ENCODE measurements at places on chromosomes 7 and 10.

- H3K4me1 ChIP-seq: no peaks in the 10 kb centered on the region
- no peaks in the 10 kb centered on the region for H3K36me3 ChIP-seq
- H3K27ac ChIP-seq: no peak overlapping the region
- H3K27me3 ChIP-seq: no peaks in the 10 kb centered on the region
- no peak for DNase-seq
- H3K4me3 ChIP-seq: no peak overlapping the region
Observed at GRCh38 chr7:40643664-40644063, 508.9 kb downstream of the SUGCT start.

DNA sequence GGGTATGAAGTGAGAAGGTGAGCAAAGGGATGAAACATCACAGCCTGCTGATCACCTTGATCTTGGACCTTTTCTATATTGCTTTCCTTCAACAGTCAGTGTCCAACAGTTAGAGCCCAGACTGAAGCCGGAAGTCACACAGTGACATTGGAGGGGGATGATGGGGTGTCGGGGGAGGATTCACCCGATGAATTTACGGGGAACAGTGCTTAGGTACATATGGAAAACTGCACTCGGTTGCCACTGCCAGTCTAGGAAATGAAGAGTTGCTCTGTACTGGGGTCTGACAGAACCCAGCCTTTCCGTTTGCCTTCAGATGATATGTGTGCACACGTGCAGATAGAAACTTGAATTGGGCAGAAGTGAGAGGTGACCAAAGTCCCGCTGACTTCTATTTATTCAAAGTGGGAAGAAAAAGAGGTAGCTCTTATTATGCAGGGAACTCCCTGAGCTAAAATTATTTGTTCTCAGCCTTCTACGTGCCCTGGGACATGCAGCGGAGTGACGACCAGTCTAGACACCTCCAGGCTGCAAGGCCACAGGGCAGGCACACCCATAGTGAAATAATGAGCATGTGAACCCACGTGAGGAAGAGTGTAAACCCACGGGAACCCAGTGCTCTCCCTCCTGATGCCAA, 107.2 kb upstream of the INHBA start:
- H3K27ac ChIP-seq: no peak overlapping the region
- no peaks in the 10 kb centered on the region for H3K4me1 ChIP-seq
- no peak overlapping the region for H3K4me3 ChIP-seq
- no peaks in the 10 kb centered on the region for H3K27me3 ChIP-seq
- DNase-seq: no peak

DNA sequence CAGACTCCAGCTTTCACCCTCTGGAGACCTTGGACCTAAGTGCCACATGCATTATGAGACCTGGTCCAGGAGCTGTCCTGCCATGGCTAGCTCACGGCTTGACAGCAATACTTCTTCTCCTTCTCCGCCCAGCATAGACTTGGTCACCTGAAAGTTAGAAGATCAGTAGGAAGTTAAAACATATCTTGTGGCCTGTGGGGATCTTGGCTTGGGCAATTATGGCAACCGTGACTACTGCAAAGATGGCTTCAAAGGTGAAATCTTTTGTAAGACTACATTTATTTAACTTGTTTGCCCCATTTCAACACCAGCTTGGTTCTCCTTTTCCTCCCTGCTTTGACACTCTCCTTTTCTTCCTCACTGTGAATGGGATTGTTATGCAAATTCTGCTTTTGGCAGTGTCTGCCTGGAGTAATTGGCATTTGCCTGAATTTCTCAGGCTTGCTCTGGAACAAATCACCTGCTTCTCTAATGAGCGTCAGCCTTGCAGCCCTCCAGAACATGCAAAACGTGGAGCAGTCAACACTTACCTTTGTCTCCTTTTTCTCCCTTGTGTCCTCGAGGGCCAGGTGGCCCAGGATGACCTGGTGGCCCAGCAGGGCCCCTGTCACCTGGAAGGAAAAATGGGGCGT, 53.4 kb downstream of the COL17A1 start:
- no peak overlapping the region for H3K27ac ChIP-seq
- no peaks in the 10 kb centered on the region for H3K27me3 ChIP-seq
- H3K4me3 ChIP-seq: no peak overlapping the region
- H3K36me3 ChIP-seq: peaks cover 17% of the 10 kb centered on the region
- no peaks in the 10 kb centered on the region for H3K4me1 ChIP-seq
- DNase-seq: no peak

DNA sequence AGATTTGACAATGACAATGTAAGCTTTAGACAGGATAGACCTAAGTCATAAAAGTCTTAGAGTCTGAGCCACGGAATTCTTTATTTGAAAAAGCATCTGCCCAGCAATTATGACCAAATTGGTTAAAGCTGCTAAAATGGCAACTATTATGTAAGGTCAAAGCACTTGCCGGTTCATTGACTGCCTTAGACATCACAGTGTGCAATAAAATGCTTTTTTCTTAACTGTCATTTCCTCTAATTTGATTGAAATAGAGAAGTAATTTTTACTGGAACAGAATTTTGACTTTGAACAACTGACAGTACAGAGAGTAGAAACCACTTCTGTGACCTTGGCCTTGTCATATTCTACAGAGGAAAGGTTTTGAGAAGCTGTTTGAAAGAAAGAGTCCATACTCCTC, 142.9 kb downstream of the THSD7A start:
- no peaks in the 10 kb centered on the region for H3K36me3 ChIP-seq
- no peaks in the 10 kb centered on the region for H3K27me3 ChIP-seq
- no peak overlapping the region for H3K27ac ChIP-seq
- DNase-seq: no peak

GRCh38 chr10:734481-734880, 45.0 kb upstream of the DIP2C start:
- H3K27me3 ChIP-seq: no peaks in the 10 kb centered on the region
- no peaks in the 10 kb centered on the region for H3K36me3 ChIP-seq
- no peak overlapping the region for H3K4me3 ChIP-seq
- H3K4me1 ChIP-seq: no peaks in the 10 kb centered on the region
- no peak for DNase-seq

DNA sequence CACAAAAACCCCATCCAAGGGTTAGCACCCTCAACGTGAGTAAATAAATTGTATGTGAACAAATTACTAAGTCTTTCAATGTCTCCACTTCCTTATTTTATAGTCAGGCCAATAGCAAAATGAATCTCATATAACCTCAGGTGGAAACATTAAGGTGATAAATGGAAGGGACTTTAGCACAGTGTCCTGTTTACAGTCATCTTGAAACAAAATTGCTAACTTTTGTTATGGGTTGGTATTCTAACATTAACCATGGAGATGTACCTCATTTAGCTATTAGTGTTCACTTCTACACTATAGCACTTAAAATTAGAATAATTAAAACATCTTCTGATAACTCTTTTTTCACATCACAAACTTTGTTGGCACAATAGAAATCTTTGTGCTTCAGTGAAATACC, 255.8 kb upstream of the CNTNAP2 start:
- H3K4me1 ChIP-seq: no peaks in the 10 kb centered on the region
- no peak overlapping the region for H3K4me3 ChIP-seq
- H3K27ac ChIP-seq: no peak overlapping the region
- no peak for DNase-seq
- no peaks in the 10 kb centered on the region for H3K27me3 ChIP-seq

- H3K36me3 ChIP-seq: no peaks in the 10 kb centered on the region
- no peak overlapping the region for H3K27ac ChIP-seq
- no peak for DNase-seq
- no peaks in the 10 kb centered on the region for H3K4me1 ChIP-seq
- H3K4me3 ChIP-seq: no peak overlapping the region
Observed at GRCh38 chr7:109639561-109639960, 1069.9 kb downstream of the DNAJB9 start.

GRCh38 chr10:110691139-110691538, 47.0 kb downstream of the RBM20 start:
- no peaks in the 10 kb centered on the region for H3K36me3 ChIP-seq
- no peak for DNase-seq
- no peak overlapping the region for H3K27ac ChIP-seq
- H3K4me1 ChIP-seq: peaks cover 2% of the 10 kb centered on the region

GRCh38 chr10:86203162-86203905, 163.3 kb downstream of the GRID1 start:
- no peak overlapping the region for H3K27ac ChIP-seq
- DNase-seq: no peak
- no peaks in the 10 kb centered on the region for H3K27me3 ChIP-seq
- no peak overlapping the region for H3K4me3 ChIP-seq
- no peaks in the 10 kb centered on the region for H3K36me3 ChIP-seq

GRCh38 chr10:104122225-104123107, 495 bp downstream of the SFR1 start:
- H3K4me3 ChIP-seq: peak overlapping the region; percentile 58
- H3K36me3 ChIP-seq: no peaks in the 10 kb centered on the region
- no peaks in the 10 kb centered on the region for H3K4me1 ChIP-seq
- no peak for DNase-seq

GRCh38 chr10:15393139-15393825, 22.2 kb upstream of the FAM171A1 start:
- no peak overlapping the region for H3K27ac ChIP-seq
- H3K27me3 ChIP-seq: no peaks in the 10 kb centered on the region
- H3K36me3 ChIP-seq: no peaks in the 10 kb centered on the region
- no peaks in the 10 kb centered on the region for H3K4me1 ChIP-seq
- H3K4me3 ChIP-seq: no peak overlapping the region
- no peak for DNase-seq

GRCh38 chr10:112208292-112208691, 24.7 kb upstream of the GPAM start:
- H3K27me3 ChIP-seq: no peaks in the 10 kb centered on the region
- no peak overlapping the region for H3K4me3 ChIP-seq
- H3K27ac ChIP-seq: peak overlapping the region; percentile 65
- no peak for DNase-seq
- no peaks in the 10 kb centered on the region for H3K36me3 ChIP-seq

DNA sequence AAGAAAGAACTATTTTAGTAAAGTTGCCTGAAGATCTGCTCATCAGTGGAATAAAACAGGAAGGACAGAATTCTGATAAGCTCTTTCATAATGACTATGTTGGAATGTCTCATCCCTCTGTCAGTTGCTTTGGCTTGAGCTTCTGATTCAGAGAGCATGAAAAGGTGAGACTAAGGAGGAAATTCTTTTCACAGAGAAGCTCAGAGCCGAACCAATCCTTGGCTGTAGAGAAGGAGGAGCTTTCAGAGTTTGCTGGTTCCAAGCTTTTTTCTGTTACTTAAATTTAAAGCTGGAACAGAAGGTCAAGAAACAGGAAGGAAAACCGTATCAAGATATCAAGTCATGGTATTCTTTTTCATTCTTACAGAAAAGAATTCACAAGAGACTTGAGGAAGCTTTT, 24.0 kb downstream of the GSTO2 start:
- no peaks in the 10 kb centered on the region for H3K4me1 ChIP-seq
- H3K36me3 ChIP-seq: no peaks in the 10 kb centered on the region
- H3K27me3 ChIP-seq: no peaks in the 10 kb centered on the region
- no peak overlapping the region for H3K27ac ChIP-seq

GRCh38 chr7:40873248-40873647, 738.4 kb downstream of the SUGCT start:
- H3K36me3 ChIP-seq: no peaks in the 10 kb centered on the region
- no peaks in the 10 kb centered on the region for H3K27me3 ChIP-seq
- no peak overlapping the region for H3K4me3 ChIP-seq
- no peak overlapping the region for H3K27ac ChIP-seq

GRCh38 chr10:127142136-127142535, 54.3 kb downstream of the INSYN2A start:
- no peaks in the 10 kb centered on the region for H3K27me3 ChIP-seq
- DNase-seq: no peak
- H3K36me3 ChIP-seq: peaks cover 7% of the 10 kb centered on the region
- H3K27ac ChIP-seq: no peak overlapping the region
- no peak overlapping the region for H3K4me3 ChIP-seq

DNA sequence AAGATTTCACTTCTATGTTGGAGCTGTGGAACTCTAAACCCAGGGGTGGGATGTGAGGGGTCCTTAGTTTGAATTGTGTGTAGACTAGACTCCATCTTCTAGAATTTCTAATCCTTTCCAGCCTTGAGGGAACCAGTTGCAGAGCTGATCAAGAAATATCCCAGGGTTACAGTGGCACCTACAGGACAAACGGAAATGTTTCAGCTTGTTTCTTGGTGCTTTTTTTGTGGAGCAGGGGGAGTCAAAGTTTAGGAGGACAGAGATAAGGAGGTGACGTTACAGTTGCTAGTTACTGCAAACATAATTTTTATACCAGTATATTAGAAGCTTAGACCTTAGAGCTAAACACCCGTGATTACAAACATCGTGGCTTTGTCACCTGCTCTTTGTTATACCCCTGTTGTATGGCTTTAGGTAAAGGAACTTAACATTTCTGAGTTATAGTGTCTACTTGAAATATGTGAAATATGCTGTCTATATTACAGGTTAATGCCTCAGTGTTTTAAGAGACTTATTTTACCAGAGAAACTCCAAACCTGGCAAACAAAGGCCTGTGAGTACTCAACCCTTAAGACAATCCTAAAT, 84.5 kb upstream of the DYNC1I1 start:
- H3K27ac ChIP-seq: no peak overlapping the region

DNA sequence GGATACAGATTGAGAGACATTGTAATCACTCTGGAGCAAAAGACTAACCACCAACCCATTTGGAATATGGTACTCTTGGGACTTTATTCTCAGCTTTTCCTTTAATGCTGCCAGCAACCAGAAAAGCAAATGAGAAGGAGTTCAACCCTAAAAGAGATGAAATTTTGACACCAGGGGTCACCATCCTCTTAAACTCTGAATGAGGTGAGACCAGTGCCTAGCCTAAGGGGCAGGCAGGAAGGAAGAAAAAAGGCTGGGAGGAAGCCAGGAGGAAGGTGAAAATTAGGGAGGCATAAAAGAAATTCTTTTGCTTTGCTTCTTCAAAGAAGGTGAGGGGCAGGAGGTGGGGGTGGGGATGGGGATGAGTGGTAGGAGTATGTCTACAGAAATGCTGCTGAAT, 135.8 kb downstream of the JAZF1 start:
- DNase-seq: no peak
- H3K27ac ChIP-seq: no peak overlapping the region
- no peaks in the 10 kb centered on the region for H3K4me1 ChIP-seq
- H3K36me3 ChIP-seq: no peaks in the 10 kb centered on the region
- H3K4me3 ChIP-seq: no peak overlapping the region

GRCh38 chr10:71985542-71986250, 21.5 kb downstream of the CHST3 start:
- no peaks in the 10 kb centered on the region for H3K36me3 ChIP-seq
- no peak overlapping the region for H3K4me3 ChIP-seq
- H3K27me3 ChIP-seq: no peaks in the 10 kb centered on the region
- DNase-seq: no peak
- peaks cover 71% of the 10 kb centered on the region for H3K4me1 ChIP-seq
- peak overlapping the region; percentile 93 for H3K27ac ChIP-seq

DNA sequence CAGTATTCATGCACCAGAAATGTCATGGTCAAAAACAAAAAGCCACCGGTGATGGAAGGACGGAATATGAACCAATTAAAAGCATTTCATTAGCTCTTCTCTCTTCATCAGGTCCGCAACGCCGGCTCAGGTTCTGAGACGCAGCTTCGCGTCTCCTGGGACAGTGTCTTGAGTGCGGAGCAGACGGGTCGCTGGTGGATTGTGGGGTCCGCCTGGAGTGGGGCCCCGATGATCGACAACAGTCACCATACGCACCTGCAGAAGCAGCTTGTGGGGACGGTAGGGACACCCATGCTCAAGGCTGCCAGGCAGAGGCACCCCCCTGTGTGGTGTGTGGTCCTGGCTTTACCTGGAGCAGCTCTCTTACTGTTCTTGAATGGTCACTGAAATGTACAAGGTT, 13.4 kb downstream of the NOM1 start:
- no peaks in the 10 kb centered on the region for H3K27me3 ChIP-seq
- H3K4me1 ChIP-seq: no peaks in the 10 kb centered on the region

Measured in ascending aorta (tissue), 2 donors.